ENCODE measurements at places on chromosomes 6 and 20.

GRCh38 chr6:52537001-52537753 lies 39.7 kb downstream of the TRAM2 start:
- no peak for DNase-seq

DNA sequence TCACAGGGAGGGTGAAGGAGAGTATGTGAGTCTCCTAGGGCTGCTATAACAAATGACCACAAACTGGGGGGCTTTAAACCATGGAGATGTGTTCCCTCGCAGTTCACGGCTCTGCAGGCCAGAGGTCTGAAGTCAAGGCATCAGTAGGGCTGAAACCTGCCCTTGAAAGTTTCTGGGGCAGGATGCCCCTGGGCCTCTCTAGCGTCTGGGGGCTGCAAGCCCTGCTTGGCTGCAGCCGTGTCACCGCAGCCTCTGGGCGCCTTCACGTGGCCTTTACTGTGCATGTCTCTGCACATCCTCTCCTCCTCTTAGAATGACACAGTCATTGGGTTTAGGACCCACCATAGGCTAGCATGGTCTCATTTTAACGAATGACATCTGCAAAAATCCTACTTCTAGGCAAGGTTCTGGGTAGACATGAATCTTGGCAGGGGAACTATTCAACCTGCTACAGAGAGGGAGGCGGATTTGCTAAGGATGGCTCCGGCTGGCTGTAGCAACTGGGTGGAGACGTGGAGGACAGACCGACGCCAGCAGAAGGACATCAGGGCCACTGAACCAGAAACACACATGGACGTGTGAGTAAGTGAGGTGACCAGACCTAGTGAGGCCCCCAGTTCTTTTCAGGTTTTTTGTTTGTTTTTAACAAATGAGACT lies 58.6 kb downstream of the PHACTR3 start:
- DNase-seq = no peak

DNA sequence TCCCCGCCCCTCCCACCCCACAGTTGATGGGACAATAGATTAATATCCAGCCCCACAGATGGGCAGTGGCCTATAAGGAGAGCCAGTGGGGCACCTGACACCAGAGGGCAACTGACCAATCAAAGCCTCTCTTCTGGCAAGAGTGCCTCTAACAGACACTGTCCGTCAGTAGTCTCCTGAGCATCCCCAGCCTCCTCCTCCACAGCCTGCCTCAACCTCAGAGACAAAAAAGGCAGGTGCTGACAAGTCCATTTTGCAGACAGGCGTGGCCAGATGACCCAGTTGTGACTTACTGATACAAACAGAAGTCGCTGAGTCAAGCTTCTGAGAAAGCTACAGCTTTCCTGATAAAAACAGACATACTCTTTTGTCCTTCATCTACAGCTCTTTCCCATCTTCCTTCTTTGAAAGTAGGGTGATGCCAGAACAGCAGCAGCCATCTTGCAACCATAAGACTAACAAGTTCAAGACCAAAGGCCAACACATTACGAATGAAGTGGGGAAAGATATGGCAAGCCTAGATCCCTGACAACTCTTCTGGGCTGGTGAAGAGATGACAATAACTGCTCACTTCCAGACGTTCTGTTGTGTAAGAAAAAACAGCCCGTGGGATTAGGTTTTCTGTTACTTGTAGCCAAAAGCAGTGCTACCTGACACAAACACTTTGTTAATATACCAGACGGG lies 12.3 kb downstream of the PPIL1 start:
- no peak for DNase-seq

DNA sequence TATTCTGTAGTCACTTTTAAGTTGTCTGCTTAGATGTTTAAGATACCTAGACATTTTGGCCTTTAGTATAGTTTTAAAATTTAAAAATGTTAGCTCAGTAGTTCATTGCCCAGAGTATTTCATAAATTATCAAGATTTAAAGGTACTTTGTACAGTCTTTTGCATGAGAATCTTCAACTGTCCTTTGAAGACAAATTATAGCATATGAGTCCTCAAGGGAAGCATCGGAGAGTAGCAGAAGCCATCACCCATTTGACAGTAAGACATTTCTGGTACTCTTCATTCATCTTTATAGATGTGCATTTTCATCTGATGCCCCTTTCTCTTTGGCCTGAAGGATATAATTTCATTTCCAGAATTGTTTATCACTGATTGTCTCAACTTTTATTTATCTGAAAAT lies 89.5 kb downstream of the NCOA3 start:
- no peak for DNase-seq

- no peak for DNase-seq
Measured at GRCh38 chr20:62717933-62718332, 9.3 kb downstream of the NTSR1 start.

DNA sequence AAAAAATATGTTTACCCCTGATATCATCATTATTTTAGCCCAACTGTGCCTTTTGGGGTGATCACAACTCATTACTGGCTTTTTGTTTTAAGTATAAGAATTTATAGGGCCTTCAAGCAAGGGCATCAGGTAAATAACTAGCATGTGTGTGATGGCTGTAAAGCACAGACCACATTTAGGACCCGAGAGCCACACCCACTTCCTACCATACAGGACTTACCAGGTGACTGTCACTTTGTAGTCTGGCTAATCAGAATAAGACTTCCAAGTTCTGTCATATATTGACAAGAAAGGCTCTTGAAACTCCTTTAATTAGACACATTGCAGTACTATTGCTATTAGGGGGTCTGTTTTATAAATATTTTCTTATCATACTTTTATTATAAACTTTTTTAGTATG lies 31.1 kb downstream of the TMEM242 start:
- no peak for DNase-seq

GRCh38 chr6:149990661-149991471 lies 27.1 kb downstream of the ULBP1 start:
- no peak for DNase-seq

GRCh38 chr20:1934721-1935573 lies 39.7 kb downstream of the SIRPA start:
- DNase-seq = no peak

- no peak for DNase-seq
Measured at GRCh38 chr6:2247664-2248063, 2.3 kb upstream of the GMDS start.

DNA sequence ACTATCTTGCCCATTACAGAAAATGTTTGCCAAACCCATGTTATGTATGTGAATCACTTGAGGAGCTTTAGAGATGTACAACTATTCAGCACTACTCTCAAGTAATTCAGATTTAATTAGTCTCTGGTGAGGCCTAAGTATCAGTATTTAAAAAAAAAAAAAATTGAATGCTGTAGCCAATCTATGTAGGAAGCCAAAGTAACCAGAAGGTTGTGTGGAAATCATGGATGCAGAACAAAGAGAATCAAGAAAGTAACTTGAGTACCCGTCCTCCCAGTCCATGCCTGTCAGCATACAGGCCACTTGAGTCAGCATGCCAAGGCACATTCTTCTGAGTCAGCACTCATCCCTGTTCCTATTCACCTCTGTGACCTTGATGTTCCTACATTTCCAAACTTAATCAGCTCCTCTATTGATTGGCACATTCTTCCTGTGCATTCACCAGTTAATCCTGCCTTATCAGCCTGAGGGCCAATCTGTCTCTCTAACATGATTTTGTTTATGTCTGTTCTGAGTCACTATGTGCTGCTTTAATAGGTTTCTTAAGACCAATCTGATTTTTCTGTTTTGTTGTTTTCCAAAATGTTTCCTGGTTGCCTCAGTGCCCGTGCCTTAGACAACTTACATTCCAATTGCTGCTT lies 165.6 kb downstream of the KCNQ5 start:
- DNase-seq = no peak

- no peak for DNase-seq
Measured at GRCh38 chr6:150528648-150529285, 70.9 kb upstream of the PLEKHG1 start.

DNA sequence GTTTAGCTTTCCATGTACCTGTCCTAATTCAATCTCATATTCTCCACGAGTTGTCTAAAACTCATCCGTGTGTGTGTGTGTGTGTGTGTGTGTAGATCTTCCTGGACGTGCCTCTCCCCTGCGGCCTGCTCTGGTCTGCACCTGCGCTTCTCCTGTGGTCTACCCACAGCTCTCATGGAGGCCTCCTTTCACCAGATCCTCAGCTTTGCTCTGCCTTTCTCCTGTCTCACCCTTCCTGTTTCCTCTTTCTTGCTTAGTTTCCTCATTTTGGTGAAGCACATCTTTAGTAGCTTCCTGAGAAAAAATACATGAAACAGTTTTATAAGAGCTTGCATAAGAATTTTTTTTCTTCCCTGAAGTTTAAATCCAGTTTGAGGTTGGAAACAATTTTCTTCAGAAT lies 18.1 kb downstream of the SLX4IP start:
- no peak for DNase-seq

- DNase-seq = no peak
Measured at GRCh38 chr20:59123678-59124255, 39.9 kb upstream of the ZNF831 start.

- DNase-seq = no peak
Measured at GRCh38 chr6:153215242-153215641, 84.2 kb upstream of the RGS17 start.

DNA sequence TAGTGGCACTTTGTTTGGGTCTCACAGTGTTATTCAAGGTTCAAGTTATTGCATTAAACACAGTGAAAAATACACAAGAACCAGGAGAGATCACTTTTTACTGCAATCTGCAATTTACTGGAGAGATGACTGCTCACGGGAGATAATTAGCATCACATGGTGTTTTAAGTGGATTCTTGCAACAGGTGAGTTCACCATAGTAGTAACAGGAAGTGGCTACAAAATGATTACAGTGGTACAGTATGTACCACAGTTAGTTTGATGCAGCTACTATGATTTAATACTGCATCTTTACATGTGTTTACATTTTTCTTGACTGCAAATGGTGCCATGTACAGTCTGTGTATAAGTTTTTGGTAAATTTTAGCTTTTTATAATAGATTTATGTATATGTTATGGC lies 96.5 kb upstream of the SCP2D1 start:
- DNase-seq = no peak

DNA sequence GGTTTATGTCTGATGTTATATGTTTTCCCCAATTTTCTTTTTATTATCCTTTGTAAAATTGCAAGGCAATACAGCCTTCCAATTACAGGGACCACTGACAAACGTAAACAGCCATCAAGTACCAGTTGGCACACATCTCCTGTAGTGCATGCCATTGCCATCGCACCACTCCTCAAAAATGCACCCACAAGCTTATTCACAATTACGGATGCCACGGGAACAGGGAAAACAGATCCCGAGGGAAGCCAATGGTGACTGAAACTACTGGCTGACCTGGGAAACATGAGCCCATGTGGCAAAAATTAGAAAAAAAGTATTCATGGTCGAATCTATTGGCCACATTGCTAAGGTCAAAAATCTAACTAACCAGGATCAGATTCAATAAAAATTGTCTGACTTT lies 395.2 kb downstream of the PAX1 start:
- DNase-seq = no peak

GRCh38 chr6:157669323-157669722 lies 153.7 kb upstream of the SNX9 start:
- no peak for DNase-seq

- DNase-seq = no peak
Measured at GRCh38 chr20:20272686-20273085, 95.2 kb upstream of the INSM1 start.

DNA sequence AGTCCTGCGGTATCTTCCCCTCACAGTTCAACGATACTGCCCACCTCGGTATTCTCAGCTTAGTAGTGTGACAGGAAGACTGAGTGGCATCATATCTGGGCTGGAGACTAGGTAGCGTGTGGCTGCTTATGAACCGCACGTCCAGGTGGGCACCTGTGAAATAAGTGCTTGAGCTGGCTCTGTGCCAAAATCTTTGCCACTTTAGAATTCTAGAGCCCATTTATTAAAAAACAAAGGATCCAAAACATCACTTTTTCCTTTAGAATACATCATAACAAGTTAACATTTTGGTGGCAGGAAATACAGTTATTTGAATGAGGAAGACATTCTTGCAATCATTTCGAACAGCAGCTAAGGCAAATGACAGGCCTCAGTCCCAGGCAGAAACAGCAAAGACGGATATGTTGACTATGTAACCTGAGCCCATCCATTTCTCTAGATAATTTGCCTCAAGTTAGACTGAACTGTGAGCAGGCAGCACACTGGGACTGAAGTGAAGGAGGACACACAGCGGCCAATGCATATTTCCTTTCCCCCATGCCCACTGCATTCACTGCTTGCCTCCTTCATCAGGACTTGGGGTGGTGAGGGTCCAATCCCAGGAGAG lies 136.6 kb downstream of the GMDS start:
- no peak for DNase-seq

DNA sequence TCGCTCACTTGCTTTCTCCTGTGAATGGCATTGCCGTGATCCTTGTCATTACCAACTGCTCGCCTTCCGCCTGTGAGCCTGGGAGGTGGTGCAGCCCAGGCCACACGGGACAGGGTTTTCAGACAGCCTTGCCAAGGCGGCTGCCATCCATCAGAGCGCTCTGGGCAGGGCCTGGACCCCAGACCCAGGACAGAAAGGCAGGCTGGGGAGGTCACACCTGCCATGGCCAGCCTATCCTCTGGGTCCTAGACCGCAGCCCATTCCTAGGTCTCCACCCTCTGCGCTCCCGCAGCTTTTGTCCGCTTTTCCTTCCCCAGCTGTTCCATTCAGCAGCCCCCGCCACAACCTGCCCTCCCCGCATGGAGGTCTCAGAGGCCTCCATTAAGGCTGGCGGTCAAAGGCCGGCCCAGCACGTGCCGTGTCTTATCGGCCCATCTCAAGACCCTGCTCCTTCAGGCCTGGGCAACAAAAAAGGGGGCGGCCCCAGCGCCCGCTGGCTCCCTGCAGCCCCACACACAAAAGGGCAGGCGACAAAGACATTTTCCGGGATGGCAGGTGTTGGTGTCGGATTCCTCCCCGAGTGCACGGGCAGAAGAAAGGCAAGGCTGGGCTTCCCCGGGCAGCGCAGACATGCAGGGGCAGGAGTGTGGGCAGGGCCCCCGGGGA lies 28.1 kb downstream of the INSM1 start:
- DNase-seq = no peak

GRCh38 chr6:113854531-113855499 lies 2.3 kb upstream of the MARCKS start:
- DNase-seq = no peak

GRCh38 chr6:164230259-164230658 lies 815.7 kb downstream of the QKI start:
- no peak for DNase-seq

DNA sequence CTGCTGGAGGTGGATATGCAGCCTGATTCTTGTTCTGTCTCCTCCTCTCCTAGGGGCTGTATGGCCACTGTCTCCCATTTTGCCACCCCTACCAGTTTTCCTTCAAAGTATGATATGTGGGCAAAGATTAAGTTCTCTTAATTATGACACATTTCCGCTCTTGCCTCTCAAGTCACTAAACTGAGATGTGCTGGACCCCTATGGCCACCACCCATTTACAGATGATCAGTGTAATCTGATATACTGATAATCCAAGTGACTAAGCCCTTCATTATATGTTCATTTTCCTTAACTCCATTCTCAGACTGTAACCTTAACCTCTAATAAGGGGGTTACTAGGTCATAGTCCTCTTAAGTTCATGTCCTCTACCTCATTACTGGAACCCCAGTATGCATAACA lies 711 bp upstream of the C20orf141 start:
- DNase-seq = no peak

GRCh38 chr6:35026434-35027222 lies 114.5 kb downstream of the TCP11 start:
- DNase-seq = no peak

- no peak for DNase-seq
Measured at GRCh38 chr20:56730003-56730402, 100.9 kb downstream of the TFAP2C start.

- DNase-seq = no peak
Measured at GRCh38 chr6:110097443-110097842, 82.0 kb downstream of the WASF1 start.

Data from stimulated activated CD8-positive, alpha-beta memory T cell treated with anti-CD3 and anti-CD28 coated beads, Interleukin-15, amount 100 ng/mL, for 1 hour (primary cell).